CD8-positive, alpha-beta T cell (primary cell): ENCODE measurements at places on chromosomes 16 and 17.

DNA sequence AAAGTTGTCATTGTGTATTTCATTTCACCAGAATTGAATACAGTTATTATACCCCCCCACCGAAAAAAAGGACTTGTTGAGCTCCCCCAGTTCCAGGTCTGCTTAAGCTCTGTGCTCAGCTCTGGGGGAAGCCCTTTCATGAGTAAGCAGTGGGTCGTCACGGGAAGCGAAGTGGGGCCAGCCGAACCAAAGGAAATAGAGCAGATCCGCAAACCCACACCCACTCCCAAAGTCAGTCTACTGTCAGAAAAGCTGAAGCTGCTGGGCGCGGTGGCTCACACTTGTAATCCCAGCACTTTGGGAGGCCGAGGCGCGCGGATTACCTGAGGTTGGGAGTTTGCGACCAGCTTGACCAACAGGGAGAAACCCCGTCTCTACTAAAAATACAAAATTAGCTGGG, 50.1 kb downstream of the PECAM1 start:
- no peak for DNase-seq

DNA sequence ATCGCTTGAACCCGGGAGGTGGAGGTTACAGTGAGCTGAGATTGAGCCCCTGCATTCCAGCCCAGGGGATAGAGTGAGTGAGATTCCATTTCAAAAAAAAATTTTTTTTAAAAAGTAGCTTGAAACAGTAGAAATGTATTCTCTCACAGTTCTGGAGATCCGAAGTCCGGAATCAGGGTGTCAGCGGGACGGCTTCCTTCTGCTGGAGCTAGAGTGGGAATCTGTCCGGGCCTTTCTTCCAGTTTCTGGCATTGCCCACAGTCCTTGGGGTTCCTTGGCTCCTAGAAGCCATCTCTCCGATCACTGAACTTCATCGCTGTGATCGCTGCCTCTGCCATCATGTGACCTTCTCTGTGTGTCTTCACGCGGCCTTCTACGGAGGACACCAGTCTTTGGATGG, 181.2 kb upstream of the CIBAR2 start:
- DNase-seq: no peak

GRCh38 chr17:66432996-66433551, 130.7 kb downstream of the PRKCA start:
- no peak for DNase-seq

DNA sequence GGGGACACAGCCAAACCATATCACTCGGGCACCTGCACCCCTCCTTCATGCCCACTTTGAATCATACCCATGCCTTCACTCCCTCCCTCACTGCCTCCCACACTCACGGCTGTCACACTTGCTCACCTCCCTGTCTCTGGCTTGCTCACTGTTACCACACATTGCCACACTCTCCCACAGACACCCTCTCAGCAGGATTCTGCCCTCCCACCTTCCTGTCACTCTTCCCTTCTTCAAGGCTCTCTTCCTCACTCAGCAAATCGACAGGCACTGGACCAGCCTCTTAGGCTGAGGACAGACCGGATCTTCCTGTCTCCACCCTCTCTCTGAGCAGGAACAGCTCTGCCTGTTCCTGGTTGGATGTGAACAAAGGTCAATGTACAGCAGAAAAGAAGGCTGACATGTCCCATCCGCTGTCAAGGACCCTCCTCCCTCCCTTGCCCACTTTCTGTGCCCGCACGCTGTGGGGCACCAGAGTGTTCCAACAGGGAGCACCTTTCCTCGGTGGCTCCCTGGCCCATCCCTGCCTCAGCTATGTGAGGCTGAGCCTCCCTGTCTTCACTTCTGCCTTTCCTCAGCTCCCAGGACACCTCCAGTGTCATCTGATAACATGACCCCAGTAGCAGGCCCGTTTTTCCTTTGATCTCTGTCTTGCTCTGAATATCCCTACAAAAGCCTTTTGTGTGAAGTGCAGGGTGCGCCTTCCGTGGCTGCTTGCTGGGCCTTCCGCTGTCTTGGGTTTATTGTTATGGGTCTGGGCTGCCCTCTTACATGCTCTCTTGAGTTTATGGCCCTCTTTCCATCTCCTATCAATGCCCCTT, 47.0 kb downstream of the CCDC182 start:
- DNase-seq: no peak

GRCh38 chr16:28196387-28196987, 15.3 kb downstream of the XPO6 start:
- no peak for DNase-seq

- DNase-seq: no peak
Observed at GRCh38 chr17:8781776-8782175, 17.4 kb downstream of the MFSD6L start.

- no peak for DNase-seq
Observed at GRCh38 chr17:43826206-43826605, 6.7 kb downstream of the MPP3 start.

DNA sequence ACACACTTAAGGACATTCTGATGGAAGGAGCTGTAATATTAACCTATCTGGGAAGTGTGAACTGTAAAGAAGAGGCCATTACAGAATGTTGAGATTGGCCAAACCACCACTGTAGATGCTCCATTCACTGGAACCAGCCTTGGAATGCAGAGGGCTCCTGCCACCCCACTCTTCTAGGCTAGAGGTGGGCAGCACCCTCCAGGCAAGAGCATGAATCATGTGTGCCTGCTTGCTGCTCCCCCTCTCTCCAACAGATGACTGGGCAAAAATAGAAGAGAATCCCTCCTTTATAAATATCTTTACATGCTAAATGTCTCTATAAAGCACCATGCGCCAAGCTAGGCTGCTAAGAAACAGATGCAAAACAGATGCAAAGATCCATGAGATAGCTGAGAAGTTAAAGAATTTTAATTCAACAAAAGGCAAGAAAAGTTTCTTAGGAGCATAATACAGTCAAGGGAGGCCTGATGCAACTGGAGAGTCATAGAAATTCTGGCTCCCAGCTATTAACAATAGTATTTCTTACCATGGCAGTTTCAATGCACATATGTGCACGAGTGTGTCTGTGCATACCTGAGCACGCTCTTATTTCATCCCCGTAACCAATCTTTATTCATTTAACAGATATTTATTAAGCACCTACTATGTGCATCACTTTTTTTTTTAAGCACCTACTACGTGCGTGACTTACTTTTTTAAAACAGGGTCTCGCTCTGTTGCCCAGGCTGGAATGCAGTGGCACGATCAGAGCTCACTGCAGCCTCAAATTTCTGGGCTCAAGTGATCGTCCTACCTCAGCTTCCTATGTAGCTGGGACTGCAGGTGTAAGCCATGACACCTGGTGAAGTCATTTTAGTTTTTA, 53.6 kb downstream of the GRIN2A start:
- DNase-seq: no peak

- DNase-seq: no peak
Observed at GRCh38 chr16:85835227-85835751, 35.8 kb downstream of the COX4I1 start.

- no peak for DNase-seq
Observed at GRCh38 chr16:87555647-87556046, 46.7 kb upstream of the JPH3 start.

DNA sequence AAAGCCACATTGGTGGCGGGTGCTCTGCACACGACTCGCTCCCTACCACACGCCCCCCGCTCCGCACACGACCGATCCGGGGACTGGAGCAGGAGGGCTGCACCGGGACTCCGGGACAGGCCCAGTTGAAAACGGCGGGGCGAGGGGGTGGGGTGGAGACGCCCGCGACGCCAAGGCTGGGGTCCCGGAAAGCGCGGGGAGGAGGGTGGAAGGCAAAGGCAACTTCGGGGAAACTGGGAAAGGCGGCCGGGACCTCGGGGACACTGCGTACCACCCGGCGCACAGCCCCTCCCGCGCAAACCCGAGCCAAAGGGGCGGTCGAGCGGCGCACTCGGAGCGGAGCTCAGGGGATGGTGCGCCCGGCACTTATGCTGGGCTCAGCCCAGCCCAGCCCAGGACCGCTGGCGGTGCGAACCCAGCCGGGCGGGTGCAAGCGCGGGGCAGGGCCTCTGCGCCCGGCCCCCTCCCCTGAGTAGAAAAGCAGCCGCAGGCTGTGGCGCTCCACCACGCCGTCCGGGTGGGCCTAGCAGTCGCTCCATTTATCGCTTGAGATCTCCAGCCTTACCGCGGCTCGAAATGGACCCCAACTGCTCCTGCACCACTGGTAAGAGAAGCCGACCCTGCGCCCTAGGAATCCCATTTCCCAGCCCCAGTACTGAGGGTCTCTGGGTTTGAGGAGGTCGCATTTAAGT, at the start of gene MT1M:
MT1M (plus strand) TSS at position 504 of the 692 bp plus-strand sequence; CDS start at position 577, 73 bp downstream.
- DNase-seq: no peak
